ENCODE measurements at places on chromosomes 3 and 15. TPM values are rescaled to one million over a fixed set of nuclear protein-coding genes. Genes with fewer than 3 reads are reported as not detected.

The LRRC58 gene
- total RNA-seq = 5.2 TPM

DNA sequence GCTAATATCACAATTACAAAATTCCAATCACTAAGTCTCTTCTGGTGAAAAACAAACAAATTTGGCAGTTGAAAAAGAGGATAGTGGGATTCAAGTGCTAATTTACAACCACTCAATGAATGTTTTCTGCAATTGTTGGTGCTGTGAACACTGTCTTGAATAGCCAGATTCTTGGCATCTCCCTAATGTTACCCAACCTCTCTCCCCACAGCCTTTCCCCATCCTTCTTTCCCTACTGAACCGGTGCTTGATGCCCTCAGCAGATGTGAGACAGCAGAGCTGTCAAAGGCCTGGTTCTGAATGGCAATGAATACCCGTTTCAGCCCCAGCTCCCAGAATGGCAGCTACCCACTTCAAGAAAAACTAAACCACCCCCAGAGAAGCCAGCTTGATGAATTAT, 22.5 kb upstream of the BHLHE40 start:
- DNase-seq = no peak

DNA sequence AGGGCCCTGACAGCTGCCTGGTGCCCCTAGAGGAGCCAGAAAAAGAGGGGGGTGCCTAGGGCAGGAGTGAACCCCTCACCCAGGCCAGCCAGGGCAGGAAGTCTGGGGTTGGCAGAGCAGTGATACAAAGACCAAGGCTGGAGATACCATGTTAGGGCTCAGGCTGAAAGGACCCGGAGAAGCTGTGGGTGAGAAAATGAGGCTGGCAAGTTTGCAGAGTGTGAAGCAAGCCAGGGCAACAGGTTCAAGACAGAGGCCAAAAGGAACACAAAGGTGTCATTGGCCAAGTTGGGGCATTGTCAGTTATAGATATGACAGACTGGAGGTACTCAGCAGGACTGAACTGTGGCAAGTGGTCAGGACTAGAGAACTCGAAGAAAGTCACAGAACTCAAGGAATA, 40.6 kb upstream of the IREB2 start:
- no peak for DNase-seq

The DISP2 gene
- total RNA-seq = 3.6 TPM

- no peak for DNase-seq
These were observed 268.2 kb downstream of the LSAMP start for GRCh38 chr3:116176974-116177555.

The PYGO1 gene
- 1.5 TPM for total RNA-seq
